ENCODE measurements at places on chromosomes 2 and 18. TPM values are rescaled to one million over a fixed set of nuclear protein-coding genes. Genes with fewer than 3 reads are reported as not detected.

Gene KCNJ13
- total RNA-seq, result not detected

DNA sequence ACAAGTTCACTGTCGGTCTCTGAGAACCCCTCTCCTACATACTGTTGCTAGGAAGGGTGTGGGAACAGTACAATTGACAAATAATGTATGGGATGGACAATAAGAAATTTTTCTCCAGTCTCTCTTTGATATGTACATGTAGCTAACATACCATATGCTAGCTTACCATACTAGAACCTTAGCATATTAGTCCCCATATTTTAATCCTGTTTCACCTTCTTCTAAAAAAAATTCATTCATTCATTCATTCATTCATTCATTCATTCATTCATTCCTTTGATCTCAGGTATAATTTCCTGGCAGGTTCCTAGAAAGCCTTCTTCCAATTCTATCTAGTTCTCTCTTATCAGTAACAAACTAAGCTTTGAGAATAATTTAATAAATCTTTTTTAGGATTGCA, 62.2 kb downstream of the TTC21B start:
- peaks cover 7% of the 10 kb centered on the region for H3K4me1 ChIP-seq
- H3K27ac ChIP-seq, result no peak overlapping the region
- H3K36me3 ChIP-seq, result no peaks in the 10 kb centered on the region
- no peak overlapping the region for H3K4me3 ChIP-seq
- no peaks in the 10 kb centered on the region for H3K27me3 ChIP-seq
- no peak for DNase-seq

DNA sequence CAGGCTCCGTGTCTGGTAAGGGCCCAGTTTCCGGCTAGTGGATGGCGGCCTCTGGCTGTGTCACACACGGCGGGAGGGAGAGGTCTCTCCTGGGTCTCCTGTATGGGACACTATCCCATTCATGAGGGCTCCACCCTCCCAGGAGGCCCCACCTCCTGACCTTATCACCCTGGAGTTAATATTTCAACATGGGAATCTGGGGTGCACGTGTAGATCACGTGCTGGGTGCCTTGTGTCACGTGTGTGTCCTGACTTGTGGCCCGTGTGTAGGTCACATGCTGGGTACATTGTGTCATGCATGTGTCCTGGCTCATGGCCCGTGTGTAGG, 9.9 kb downstream of the NEU4 start:
- no peaks in the 10 kb centered on the region for H3K27me3 ChIP-seq
- H3K4me3 ChIP-seq, result no peak overlapping the region
- no peaks in the 10 kb centered on the region for H3K4me1 ChIP-seq

Gene FEV
- not detected for total RNA-seq

GRCh38 chr2:14621114-14621513, 11.4 kb upstream of the LRATD1 start:
- H3K4me3 ChIP-seq, result no peak overlapping the region
- DNase-seq, result no peak
- H3K36me3 ChIP-seq, result no peaks in the 10 kb centered on the region
- H3K27me3 ChIP-seq, result peaks cover 9% of the 10 kb centered on the region
- H3K4me1 ChIP-seq, result no peaks in the 10 kb centered on the region
- H3K27ac ChIP-seq, result no peak overlapping the region

DNA sequence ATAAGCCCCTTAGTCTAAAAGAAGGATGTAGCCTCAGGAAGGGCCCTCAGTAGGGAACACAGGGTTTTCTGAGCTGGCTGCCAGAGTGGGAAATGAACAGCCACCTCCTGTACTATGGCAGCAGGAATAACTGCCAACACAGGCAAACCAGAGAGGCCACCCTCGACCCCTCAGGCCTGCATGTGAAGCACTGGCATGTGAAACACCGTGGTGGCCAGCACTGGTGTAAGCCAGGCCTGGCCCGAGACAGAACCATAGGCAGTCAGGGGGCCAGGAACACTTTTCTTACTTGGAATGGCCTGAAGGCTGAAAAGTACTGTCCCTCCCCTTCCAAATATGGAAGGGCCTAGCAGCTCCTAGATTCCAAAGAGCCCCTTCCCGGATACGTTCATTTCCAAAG, 28.2 kb downstream of the SFXN5 start:
- no peak overlapping the region for H3K4me3 ChIP-seq
- DNase-seq, result no peak
- H3K27me3 ChIP-seq, result no peaks in the 10 kb centered on the region

- peak; percentile 28 for DNase-seq
- H3K36me3 ChIP-seq, result no peaks in the 10 kb centered on the region
- H3K4me1 ChIP-seq, result no peaks in the 10 kb centered on the region
Observed at GRCh38 chr18:49647496-49648168, 85.8 kb downstream of the LIPG start.

- DNase-seq, result no peak
- H3K4me1 ChIP-seq, result no peaks in the 10 kb centered on the region
- H3K27ac ChIP-seq, result no peak overlapping the region
- H3K27me3 ChIP-seq, result no peaks in the 10 kb centered on the region
Observed at GRCh38 chr2:227365833-227366232, 13.3 kb downstream of the TM4SF20 start.

Gene CD28
- total RNA-seq, result not detected

- no peaks in the 10 kb centered on the region for H3K27me3 ChIP-seq
- no peak overlapping the region for H3K27ac ChIP-seq
- peaks cover 6% of the 10 kb centered on the region for H3K4me1 ChIP-seq
- H3K36me3 ChIP-seq, result no peaks in the 10 kb centered on the region
Observed at GRCh38 chr2:23524261-23524706, 139.3 kb downstream of the KLHL29 start.

- no peaks in the 10 kb centered on the region for H3K36me3 ChIP-seq
- no peaks in the 10 kb centered on the region for H3K27me3 ChIP-seq
- H3K4me3 ChIP-seq, result no peak overlapping the region
- DNase-seq, result no peak
- H3K27ac ChIP-seq, result no peak overlapping the region
Observed at GRCh38 chr2:237125967-237126366, 40.3 kb downstream of the COPS8 start.

Gene ACTG2
- 0.42 TPM for total RNA-seq

Gene SAG
- total RNA-seq, result not detected

Gene SATB2
- 1.4 TPM for total RNA-seq

DNA sequence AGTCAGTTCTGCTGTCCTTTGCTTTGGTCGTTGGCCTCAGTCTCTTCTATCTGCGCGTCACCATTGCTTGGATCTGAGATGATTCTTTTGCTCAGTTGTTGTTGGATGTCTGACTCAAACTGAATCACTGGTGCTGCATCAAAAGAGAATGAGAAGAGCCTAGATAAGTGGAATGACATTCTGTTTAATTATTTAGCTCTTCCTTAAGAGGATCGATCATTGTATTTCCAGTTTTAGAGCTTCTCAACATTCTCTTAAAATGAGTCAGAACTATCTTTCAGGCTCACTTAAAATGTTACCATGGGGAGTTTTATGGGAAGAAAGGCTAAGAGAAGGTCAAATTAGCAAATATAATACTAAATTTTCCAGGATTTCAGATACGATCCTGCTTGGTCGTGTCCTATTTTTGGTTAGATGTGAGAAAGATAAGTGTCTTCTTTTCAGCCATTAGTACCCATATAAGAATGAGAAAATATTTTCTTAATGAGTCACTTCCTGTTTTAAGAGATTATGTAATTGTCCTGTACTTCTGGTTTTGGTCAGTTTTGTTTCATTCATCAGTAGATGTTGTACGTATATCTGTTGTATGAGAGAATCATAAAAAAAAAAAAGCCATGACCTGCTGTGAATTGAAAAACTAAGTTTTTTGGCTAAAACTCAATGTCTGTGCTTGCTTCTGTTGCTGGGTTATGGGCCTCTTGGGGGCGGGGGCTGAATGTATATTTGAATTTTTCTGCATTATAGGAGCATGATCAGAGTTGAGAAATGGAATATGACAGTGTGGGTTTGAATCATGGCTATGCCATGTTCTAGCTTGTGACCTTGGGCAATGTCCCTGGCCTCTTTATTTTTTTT, 31.6 kb upstream of the CASP10 start:
- no peak overlapping the region for H3K4me3 ChIP-seq
- H3K4me1 ChIP-seq, result peaks cover 9% of the 10 kb centered on the region
- H3K27ac ChIP-seq, result no peak overlapping the region
- no peaks in the 10 kb centered on the region for H3K36me3 ChIP-seq
- DNase-seq, result no peak

DNA sequence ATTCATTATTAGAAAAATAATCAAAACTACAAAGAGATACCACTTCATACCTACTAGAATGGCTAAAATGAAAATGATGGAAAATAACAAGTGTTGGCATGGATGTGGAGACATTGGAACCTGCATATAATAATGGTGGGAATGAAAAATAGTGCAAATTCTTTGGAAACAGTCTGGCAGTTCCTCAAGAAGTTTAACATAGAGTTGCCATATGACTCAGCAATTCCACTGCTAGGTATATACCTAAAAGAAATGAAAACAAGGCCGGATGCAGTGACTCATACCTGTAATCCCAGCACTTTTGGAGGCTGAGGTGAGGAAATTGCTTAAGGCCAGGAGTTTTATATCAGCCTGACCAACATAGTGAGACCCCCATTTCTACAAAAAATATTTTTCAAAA, 41.6 kb upstream of the ACYP2 start:
- no peak overlapping the region for H3K27ac ChIP-seq
- peaks cover 16% of the 10 kb centered on the region for H3K4me1 ChIP-seq
- no peak overlapping the region for H3K4me3 ChIP-seq
- no peak for DNase-seq

Gene MYOM1
- 219 TPM for total RNA-seq

- H3K4me1 ChIP-seq, result no peaks in the 10 kb centered on the region
- H3K36me3 ChIP-seq, result no peaks in the 10 kb centered on the region
- H3K4me3 ChIP-seq, result no peak overlapping the region
- H3K27me3 ChIP-seq, result no peaks in the 10 kb centered on the region
Observed at GRCh38 chr18:39966275-39966674, 1988.8 kb upstream of the PIK3C3 start.

DNA sequence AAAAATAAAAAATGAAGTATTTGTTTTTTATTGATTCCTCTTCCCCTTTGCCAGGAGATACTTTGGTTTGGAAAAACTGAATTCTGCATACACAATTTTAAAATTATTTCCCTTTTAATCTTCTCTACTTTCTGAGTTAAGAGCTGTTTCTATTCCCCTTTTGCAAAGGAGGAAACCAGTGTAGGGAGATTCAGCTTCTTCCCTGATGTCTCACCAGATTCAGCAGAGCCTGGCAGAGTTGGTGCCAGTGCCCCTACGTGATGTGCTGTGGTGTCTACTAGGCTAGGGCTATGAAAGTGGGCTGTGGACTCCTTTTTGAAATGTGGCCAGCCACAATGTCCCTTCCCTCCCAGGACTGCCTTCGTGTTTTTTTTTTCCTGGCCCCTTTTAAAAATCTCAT, 2.4 kb downstream of the RPE start:
- peaks cover 48% of the 10 kb centered on the region for H3K4me1 ChIP-seq
- H3K4me3 ChIP-seq, result no peak overlapping the region
- no peaks in the 10 kb centered on the region for H3K27me3 ChIP-seq
- H3K36me3 ChIP-seq, result no peaks in the 10 kb centered on the region
- DNase-seq, result no peak
- peak overlapping the region; percentile 76 for H3K27ac ChIP-seq

Gene NFATC1
- total RNA-seq, result 10.8 TPM

- no peaks in the 10 kb centered on the region for H3K36me3 ChIP-seq
- no peak overlapping the region for H3K4me3 ChIP-seq
- no peak overlapping the region for H3K27ac ChIP-seq
- no peak for DNase-seq
- no peaks in the 10 kb centered on the region for H3K27me3 ChIP-seq
Observed at GRCh38 chr2:217440000-217440399, 562.8 kb downstream of the TNS1 start.

Gene PPP4R1
- total RNA-seq, result 75.1 TPM

DNA sequence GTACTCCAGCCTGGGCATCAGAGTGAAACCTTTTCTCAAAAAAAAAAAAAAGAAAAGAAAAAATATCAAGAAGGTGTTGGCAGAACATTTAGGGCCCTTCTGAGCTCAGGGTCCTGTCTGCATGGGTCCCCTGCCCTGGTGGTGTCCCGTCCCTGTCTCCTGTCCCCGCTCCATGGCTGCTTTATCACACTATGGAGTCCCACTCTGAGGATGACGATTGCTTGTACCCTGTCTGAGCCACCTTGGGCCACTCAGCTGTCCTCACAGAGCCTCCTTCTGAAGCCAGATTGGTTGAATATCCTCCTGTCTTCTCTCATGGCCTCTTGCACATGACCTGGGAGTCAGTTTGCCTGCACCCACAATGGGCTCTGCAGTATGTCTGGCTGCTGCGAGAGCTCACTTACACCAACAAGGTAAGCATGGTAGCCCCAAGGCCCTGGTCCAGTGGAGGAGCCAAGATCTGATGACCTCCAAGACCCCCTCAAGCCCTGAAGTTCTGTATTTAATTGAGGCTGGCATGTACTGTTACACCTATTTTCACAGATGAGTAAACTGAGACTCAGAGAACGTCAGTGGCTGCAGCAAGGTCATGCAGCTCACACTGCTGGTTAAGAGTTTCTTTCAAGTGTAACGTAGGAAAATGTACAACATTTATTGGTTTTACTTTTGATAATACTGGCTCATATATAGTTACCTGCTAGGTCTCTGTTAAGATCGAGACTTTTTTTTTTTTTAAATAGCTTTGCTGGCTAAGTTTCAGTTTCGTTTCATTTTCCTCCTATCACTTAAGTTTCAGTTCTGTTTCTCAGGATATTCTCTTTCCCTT, 16.9 kb upstream of the ZCCHC2 start:
- no peaks in the 10 kb centered on the region for H3K4me1 ChIP-seq
- no peaks in the 10 kb centered on the region for H3K27me3 ChIP-seq
- no peak overlapping the region for H3K4me3 ChIP-seq
- H3K36me3 ChIP-seq, result no peaks in the 10 kb centered on the region
- no peak for DNase-seq

Gene IL36B
- not detected for total RNA-seq

GRCh38 chr2:164622338-164623106, 1.2 kb upstream of the GRB14 start:
- H3K27ac ChIP-seq, result no peak overlapping the region
- no peaks in the 10 kb centered on the region for H3K36me3 ChIP-seq
- peaks cover 4% of the 10 kb centered on the region for H3K4me1 ChIP-seq
- H3K27me3 ChIP-seq, result no peaks in the 10 kb centered on the region

GRCh38 chr2:178008636-178009289, 63.8 kb downstream of the PDE11A start:
- no peaks in the 10 kb centered on the region for H3K27me3 ChIP-seq
- H3K36me3 ChIP-seq, result no peaks in the 10 kb centered on the region
- no peak overlapping the region for H3K4me3 ChIP-seq
- H3K27ac ChIP-seq, result no peak overlapping the region
- DNase-seq, result peak; percentile 12
